ENCODE measurements at places on chromosomes 4 and X.

GRCh38 chr4:3200423-3201090 lies 48.4 kb upstream of the MSANTD1 start:
- DNase-seq = no peak

- no peak for DNase-seq
Observed at GRCh38 chr4:1675802-1676137, 8.3 kb downstream of the FAM53A start.

DNA sequence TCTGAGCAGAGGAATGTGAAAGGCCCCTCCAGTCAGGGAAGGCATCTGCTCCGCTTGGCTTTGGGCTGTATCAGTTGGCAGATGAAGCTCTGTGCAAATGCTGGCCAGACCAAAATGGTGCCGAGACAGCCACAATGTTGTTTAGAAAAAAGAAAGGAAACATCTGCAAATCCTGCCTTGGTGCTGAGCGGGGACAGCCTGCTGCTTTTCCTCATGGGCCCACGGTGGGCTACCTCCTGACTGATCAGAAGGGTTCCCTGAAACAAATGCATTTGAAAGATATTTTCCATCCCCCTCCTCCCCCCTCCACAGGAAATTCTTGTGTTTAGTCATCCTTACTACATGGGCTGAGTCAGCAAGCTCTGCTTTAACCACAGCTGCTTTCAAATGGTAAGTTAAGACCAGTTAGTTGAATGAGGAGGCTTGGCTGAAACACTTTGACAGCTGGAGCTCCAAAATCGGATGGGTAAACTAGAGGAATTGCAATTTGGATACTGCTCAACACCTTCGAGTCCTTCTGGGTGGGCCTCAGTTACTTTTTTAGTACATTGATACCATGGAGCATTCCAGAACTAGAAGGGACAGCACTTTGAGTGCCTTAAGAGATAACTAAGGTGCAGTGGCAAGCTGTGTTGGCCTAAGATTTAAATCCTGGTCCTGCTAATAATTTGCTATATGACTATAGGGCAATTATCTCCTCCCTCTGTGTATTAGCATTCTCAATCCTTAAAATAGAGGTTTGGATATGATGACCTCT lies 36.0 kb downstream of the PLAC1 start:
- no peak for DNase-seq

DNA sequence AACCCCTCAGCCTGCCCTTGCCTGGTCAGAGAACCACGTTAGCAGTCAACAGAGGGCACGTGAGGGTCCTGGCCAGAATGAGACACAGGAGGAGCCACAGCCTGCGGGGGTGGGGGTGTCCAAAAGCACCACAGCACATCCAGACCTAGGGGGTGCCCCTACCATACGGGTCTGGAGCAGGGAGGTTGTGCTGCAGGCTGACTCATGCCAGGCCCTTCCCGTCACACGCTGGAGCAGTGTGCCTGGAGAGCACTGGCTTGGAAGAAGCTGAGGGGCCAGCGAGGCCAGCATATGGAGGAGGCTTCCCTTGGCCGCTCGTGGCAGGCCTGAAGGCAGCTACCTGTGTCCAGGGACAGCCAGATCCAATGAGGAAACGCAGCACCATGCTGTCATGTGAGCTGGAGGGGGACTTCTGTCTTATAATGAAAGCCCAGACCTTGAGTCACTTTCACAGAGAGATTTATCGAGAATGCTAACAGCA lies 1.5 kb upstream of the IRAK1 start:
- no peak for DNase-seq

DNA sequence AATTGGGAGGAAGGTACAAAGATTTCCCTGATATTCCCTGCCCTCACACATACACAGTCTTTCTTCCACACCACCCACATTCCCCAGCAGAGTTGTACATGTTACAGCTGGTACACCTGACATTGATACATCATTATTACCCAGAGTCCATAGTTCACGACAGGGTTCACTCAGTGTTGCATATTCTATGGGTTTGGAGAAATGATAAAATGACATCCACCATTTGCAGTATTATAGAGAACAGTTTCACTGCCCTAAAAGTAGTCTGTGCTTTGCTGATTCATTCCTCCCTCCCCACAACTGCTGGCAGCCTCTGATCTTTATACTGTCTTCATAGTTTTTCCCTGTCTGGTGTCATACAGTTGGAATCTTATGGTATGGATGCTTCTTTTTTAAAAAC lies 15.0 kb downstream of the AGA start:
- no peak for DNase-seq

- DNase-seq = no peak
Observed at GRCh38 chr4:23882976-23883531, 6.8 kb downstream of the PPARGC1A start.

DNA sequence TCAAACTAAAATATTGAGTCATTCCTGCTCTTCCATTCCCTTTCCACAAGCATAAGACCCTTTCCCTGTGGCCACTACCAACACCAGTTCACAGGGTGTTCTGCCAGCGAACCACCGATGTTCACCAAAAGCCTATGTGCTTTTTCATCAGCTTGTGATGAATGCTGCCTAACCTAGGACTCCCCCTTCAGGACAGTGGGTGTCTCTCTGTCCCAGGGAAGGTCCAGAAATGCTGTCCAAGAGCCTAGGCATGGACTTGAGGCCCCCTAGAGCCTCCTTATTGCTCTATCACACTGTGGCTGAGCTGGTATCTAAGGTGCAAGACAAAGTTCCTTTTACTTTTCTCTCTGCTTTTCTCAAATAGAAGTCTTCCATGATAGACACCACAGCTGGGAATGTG lies 1015.6 kb downstream of the PCDH19 start:
- no peak for DNase-seq

DNA sequence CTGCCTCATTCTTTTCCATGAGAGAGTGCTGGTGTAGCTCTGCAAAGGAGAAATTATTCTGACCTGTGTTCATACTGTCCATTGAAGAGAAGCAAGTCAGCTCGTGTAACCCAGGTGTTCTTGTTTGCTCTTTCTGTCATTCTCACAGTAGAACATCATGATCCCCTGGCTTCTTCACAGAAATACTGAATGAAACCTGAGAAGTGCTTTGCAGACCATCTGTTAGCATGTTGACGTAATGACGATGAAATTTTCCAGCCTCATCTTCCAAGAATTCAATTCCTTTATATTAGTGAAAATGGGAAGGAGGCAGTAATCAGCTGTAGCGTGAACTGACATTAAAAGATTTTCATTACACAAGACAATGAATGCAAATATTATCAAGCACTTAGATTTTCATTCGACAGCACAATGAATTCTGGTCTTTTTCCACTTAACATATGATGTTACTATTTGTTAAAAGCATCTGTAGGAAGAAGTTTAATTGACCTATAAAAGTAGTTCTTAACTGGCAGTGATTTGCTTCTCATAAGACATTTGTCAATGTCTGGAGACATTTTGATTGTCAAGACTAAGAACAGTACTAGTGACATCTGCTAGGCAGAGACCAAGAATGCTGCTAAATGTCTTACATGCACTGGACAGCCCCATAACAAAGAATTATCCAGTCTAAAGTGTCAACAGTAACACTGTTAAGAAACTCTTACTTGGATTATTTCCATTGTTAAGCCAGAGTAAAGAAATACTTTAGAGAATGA lies 246.3 kb downstream of the BANK1 start:
- no peak for DNase-seq

DNA sequence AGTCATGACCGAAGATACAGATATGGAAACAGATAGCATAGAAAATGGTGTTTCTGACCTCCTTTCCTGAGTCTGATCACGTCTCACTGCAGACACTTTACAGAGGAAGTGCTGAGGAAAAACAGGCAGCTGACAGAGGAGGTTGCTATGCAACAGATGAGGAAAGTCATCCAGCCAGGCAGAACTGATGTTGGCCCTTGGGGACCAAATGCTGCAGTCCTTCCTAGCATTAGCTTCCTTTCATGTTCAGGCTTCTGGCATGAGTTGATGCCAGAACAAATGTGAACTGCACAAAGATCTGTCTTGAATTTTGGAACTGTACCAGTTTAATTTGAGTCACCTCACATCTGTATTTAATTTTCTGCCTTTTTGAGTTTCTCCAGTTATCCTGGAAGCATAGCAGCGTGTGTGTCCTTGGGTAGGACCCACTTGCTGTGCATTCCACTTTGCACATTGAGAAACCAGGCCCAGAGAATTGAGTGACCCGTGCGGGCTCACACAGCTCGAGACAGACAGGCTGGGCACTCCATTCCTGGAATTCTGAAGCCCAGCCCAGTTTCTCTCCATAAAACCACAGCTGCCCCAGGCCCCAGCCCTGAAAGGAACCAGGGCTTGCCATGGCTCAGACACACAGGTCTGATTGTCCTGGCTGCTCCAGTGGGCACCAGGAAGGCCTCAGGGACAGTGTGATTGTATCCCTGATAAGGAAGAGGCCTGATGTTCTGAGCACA lies 1.4 kb upstream of the MAGED1 start:
- peak; percentile 14 for DNase-seq

DNA sequence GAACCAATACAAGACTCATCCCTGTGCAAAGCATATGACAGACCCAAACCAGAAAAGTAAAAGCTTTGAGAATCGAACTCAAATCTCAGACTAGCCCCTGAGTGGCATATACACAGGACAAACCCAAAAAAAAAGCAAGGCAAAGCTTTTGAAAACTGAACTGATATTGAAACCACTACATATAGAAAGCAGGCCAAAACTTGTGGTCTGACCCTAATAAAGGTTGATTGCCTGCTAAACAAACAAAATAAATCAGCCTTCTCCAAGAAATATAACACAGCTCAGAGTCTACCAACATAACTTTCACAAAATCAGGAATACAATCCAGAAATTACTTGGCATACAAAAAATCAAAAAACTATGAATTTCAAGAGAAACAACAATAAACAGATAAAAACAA lies 40.3 kb downstream of the LRBA start:
- no peak for DNase-seq

- no peak for DNase-seq
Observed at GRCh38 chrX:123256378-123256777, 72.3 kb downstream of the GRIA3 start.

GRCh38 chr4:142434519-142435224 lies 411.4 kb downstream of the INPP4B start:
- no peak for DNase-seq

DNA sequence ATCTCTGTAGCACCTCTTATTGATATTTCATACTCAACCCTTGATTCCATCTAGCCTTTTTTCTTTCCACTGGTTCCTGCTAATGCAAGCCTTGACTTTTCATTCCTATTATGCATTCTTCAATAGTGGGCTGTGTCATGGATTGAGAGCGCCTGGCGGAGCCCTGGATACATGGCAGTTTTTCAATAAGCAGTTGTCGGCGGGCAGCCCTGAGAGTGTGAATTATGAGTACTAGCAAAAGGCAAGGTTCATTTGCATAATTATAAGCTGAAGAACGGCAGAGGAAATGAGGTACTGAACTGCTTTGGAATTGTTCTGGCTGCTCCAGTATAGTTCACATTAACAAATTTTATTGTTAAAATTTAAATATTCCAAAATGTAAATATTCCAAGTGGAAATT lies 339.7 kb upstream of the VCX start:
- no peak for DNase-seq

GRCh38 chrX:47091149-47091775 lies 13.0 kb downstream of the RGN start:
- peak; percentile 29 for DNase-seq

Data from midbrain (tissue), 1 donor.